Activated T-cell treated with anti-CD3 and anti-CD28 coated beads, Interleukin-2, amount 50 U/mL, for 48 hours (primary cell): ENCODE measurements at places on chromosomes 7 and 10.

- DNase-seq, result no peak
Observed at GRCh38 chr7:93574646-93575554, at the start of gene CALCR. Gene CALCR, minus strand, starts transcription at chr7:93574724. Its CDS starts 87,743 bp downstream, at chr7:93486981.

- no peak for DNase-seq
Observed at GRCh38 chr10:118953598-118954393, 75.7 kb upstream of the NANOS1 start.

DNA sequence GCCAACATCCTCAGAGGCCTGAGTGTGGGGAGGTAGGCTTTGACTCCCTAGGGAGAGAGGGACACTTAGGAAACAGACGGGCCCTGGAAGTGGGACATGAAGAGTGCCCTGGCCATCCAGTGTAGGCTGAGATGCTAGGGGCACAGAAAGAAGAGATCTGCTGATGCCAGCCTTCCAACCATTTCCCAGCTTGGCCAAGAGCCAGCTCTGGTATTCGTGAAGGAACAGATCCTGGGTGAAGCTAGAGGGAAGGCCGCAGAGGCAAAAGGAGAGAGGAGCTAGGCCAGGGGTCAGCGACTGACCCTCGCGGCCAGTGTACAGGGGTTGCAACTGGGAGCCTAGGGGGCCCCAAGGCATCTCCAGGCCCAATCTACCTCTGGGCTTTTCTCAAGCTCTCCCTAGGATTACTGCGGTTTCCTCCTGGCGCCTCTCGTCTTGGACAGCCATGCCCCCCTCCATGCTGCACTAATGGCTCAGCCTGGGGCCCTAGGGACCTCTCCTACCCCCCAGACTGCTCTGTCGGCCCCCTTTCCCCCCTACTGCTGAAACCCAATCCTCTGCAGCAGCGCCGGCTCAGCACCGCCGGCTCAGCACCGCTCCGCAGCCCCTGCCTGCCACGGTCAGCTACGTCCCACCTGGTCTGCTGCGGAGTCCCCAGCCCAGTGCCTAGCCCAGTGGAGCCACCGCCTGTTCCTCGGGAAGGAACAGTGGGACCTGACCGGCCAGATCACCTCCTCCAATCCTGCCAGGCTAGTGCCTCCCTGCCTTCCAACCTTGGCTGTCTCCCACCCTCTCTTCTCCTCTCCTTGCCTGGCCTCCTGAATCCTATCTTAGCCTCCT, at the start of gene ASIC3:
TSS of gene ASIC3 (plus strand) at position 556 of the 840 bp plus-strand sequence. CDS start 355 bp downstream, outside the sequence.
- no peak for DNase-seq

DNA sequence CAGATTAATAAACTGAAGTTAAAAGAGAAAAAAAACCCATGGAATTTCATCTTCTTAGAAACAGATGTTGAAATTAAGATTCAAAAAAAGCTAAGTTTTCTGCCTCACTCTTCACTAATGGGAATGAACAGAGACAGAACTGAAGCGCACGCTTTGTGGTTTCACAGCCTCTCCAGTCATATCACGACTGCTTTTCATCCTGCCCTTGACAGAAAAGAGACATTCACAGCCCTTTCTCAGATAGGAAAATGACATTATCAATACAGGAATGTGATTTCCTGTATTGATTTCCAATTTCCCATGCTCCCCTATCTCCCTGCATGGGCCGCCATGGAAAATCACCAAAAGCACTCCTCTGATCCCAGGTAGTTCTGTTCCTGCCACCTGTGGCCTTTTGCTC, 108.2 kb downstream of the PFKFB3 start:
- no peak for DNase-seq

- DNase-seq, result no peak
Observed at GRCh38 chr10:42950606-42951485, 126.0 kb upstream of the RET start.

DNA sequence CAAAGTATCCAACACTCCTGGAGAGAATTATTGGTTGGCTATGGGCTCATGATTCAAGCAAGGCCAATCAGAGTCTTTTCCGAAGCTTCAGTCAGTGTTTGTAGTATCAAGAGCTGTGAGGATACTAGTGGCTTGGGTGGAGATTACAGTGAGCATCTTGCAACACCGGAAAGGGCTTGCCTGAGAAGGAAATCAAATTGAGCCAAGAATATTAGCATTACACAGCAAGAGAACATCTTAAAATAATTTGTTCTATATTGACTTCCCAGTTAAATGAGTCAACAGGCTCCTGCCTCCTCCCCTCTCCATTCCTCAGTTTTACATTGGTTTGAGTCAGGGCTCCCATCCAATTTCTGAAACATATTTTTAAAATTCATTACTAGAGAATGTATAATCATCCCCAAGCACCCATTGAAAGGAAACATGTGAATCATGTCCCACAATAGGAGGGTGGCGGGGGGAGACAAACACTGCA, 127.4 kb downstream of the ELAPOR2 start:
- DNase-seq, result no peak

DNA sequence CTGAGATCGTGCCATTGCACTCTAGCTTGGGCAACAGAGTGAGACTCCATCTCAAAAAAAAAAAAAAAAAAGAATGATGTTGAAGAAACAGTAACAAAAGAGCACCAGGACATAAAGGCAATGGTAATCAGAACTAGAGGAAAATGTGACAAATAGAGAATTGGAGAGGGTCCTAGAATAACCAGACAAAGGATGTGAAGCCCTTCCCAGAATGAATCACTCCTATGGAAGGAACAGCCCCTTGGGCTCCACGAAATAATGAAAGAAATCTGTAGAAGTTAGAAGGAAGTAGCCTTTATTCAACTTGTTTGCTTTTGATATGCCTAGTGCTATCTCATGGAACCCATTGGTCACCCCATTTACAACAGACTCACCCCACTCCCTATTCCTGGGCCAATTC, 169.2 kb downstream of the SUGCT start:
- DNase-seq, result no peak
